Right hindlimb (tissue), 1 donor: ENCODE measurements at places on chromosomes 4 and X.

GRCh38 chr4:185255868-185256267 is 46.5 kb downstream of the SNX25 start:
- no peak for DNase-seq

DNA sequence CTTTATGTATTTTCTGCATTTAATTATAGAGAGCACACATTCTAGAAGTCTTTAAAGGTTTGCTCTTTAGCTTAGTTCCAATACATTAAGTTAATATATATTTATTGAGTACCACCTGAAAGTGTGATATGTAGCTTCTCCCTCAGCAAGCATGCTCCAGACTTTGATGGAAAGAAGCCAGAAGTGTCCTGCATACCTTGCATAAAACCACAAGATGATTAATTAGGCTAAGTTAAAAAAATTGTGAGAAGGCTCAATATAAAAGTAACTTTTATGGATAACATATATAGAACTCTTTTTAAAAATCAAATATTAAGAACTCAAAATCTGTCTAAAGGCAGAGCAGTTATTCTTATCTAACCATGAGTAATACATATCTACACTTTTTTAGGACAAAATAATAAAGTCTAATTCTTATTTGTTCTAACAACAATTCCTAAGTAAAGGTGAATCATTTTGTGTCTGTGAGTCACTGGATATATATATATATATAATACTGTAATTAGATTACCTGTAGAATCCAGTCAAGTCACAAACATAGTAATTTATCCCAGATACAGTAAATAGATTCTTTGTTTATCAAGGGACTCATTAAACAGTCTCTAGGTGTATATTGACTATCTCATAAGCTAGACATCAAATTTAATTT is 51.2 kb downstream of the INTS12 start:
- no peak for DNase-seq

GRCh38 chrX:12301288-12301687 is 163.0 kb downstream of the FRMPD4 start:
- no peak for DNase-seq

- DNase-seq = no peak
These were observed 24.7 kb downstream of the SEC24D start for GRCh38 chr4:118810991-118811764.
